T-cell (primary cell): ENCODE measurements at places on chromosomes 12 and 14.

- no peak for DNase-seq
Observed at GRCh38 chr12:3201339-3202051, 124.3 kb downstream of the TSPAN9 start.

DNA sequence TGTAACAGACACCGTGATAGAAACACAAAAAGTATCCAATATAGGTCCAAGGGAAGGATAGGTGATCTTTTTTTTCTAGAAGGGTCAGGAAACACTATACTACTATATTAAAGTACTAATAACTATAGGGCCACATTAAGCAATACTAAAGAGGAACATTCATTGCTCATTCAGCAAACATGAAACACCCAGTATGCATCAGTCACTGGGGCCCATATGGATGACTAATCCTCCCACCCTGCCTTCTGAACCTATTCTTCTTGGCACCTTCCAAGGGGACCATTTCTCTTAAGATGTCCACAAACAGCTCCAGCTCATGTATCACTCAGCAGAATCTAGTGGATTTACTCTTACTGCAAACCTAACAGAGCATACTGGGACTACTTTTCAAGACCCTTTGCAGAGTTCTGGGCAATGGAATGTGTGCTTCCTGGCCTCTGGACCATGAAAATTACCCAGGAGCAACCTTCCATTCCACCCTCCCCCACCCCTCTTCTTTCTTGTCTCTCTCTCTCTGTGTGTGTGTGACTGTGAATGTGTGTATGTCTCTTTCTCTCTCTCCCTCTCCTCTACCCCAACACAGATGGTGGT, 187.9 kb downstream of the EPS8 start:
- DNase-seq, result no peak

DNA sequence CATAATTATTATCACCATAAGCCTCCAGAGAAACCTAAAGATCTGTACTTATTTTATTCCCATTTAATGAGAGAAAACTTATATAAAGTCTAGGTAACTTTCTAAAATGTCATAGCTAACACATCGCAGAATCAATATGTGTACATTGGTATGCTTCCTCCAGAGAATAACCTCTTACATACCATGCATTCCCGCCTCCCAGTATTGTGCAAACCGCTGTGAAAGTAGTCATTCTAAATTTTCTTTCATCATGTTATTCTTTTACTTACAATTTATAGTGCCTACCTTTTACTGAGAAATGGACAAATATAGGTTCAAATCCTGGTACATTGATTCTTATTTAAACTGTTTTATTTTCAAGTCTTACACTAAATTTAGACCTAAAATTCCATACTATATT, 463.4 kb downstream of the LRFN5 start:
- no peak for DNase-seq

- DNase-seq, result no peak
Observed at GRCh38 chr14:47103771-47104170, 452.2 kb upstream of the RPL10L start.

DNA sequence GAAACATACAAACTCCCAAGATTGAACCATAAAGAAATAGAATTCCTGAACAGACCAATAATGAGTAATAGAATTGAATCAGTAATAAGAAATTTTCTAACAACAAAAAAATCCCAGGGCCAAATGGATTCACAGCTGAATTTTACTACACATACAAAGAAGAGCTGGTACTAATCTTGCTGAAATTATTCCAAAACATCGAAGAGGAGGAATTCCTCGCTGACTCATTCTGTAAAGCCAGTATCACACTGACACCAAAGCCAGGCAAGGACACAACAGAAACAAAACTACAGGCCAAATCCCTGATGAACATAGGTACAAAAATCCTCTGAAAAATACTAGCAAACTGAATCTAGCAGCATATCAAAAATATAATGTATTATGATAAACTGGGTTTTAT, 367.8 kb upstream of the CLEC14A start:
- no peak for DNase-seq

- no peak for DNase-seq
Observed at GRCh38 chr14:92103363-92103989, 2.9 kb downstream of the ATXN3 start.

- no peak for DNase-seq
Observed at GRCh38 chr12:47188576-47189441, 109.0 kb upstream of the AMIGO2 start.

DNA sequence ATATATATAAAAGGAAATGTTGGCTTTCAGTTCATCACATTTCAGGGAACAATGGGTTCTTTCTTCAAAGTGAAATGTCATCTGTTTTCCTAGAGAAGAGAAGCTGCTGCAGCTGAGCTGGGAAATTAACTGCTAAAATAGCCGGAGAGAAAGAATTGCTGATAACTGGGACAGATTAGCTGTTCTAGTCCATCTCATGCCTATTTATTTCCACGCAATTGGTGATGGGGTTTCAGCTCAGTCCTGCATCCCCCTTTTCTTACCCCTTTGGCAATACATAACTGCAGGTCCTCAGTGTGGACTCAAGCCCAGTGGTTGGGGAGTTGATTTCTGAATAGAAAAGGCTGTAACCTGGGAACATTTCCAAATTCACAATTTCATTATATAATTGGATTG, 436.9 kb upstream of the TMEM132C start:
- no peak for DNase-seq

GRCh38 chr14:52307905-52308304, 6.2 kb upstream of the PTGER2 start:
- DNase-seq, result no peak

DNA sequence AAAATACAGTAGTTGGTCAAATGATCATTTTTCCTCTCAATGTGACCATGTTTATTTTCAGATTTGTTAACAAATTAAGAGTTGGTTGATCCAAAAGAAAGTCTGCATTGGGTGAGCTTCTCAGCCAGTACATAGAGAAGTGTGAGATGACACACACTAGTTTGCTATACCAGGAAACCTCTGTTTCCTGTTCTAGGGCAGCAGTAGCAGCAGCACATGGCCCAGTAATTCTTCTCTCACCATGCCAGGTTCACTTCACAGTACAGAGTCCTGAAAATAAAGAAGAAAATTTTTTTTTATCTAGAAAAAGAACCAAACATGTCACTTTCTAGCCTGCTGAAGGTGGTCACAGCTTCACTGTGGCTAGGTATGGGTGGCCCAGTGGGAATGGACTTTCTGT, 250.2 kb upstream of the OR4E1 start:
- peak; percentile 27 for DNase-seq

DNA sequence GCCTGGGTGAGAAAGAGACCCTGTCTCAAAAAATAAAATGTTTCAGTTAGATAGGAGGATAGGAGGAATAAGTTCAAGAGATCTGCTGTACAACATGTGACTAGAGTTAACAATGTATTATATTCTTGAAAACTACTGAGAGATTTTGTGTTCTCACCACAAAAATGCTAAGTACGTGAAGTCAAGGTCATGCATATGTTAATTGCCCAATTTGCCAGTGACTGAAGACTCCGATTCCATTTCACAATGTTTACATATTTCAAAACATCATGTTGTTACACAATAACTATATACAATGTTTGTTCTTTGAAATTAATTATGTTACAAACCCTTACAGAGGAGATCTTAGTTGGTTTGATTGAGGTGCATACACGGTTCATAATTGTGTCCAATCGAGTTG, 52.1 kb downstream of the SLC15A4 start:
- no peak for DNase-seq
